ENCODE measurements at places on chromosomes 12 and 14. TPM values are rescaled to one million over a fixed set of nuclear protein-coding genes. Genes with fewer than 3 reads are reported as not detected.
A peak's percentile ranks its signal among the peaks of the same experiment; 100 is the strongest.

NPAS3 gene
- not detected for total RNA-seq

MAP3K9 gene
- total RNA-seq = 7.9 TPM

IFNG-AS1 gene
- total RNA-seq = 1.3 TPM

OXA1L gene
- 156 TPM for total RNA-seq

TPH2 gene
- not detected for total RNA-seq

DHRS2 gene
- total RNA-seq = 0.58 TPM

GRCh38 chr12:30753751-30754382 is 884 bp downstream of the CAPRIN2 start:
- DNase-seq = no peak

DNA sequence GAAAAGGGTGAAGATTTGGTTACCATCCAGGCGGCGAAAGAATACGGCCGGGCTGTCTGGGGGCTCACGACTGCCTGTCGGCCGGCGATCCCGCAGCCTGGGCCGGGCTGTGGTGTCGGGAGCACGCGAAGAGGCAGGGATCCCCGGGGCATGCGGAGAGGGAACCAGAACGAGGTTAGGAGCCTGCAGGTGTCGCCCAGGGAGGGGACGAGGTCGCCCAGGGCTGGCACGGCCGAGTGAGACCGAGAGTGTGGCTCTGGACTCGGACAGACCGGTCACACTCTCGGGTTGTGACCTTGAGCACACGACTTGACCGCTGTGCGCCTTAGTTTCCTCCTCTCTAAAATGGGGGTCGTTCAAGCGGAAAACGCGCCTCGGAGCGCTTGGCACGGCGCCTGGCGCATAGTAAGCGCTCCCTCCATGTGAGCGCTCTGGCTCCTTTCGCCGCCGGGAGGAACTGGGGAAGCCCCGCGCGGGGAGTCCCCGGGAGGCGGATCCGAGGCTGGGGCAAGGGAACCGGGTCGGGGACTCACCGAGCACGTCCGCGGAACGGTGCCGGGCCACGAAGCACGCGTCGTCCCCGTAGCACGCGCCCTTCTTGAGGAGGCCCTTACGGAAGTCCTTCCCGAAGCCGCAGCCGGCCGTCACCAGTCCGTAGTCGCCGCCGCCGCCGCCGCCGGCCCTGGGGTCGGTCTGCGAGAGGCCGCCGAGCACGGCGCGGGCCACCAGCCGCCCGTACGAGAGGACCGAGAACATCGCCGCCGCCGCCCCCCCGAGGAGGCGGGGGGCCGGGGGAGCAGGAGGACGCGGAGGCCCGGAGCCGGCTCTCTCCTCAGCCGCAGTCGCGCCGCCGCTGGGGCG is 612 bp downstream of the PPTC7 start:
- no peak for DNase-seq

DNA sequence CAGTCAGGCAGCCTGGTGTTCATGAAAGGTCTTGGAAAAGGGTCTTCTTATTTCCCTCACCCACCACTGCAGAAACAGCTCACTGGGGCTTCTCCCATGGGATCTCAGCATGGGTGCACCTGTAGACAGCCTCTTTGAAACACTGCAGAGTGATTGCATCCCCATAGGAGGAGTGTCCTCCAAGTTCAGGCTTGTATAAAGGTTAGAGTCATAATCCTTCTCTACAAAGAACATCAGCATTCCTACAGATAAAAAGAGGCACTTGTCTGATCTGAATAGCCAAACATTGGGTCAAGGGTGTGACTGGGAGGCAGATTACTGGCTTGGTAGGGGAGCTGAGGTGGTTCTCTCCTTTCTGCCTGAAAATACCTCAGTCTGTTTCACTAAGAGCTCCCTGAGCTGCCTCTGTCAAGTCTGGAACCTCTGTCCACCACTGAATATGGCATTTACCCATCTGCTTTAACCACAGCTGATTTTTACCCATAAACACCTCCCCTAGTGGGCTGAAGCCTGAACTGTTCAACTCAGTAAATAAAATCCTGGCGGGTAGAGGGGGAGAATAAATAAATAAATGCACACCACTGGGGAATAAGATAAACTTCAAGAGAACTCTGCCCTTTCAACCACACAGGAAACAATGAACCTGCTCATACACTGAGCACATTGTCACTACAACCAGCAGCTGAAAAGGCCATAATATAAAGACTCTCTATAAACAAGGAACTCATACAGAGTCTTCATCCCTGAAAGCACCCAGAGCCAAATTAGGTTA is 120.7 kb upstream of the SCAF11 start:
- no peak for DNase-seq

DNA sequence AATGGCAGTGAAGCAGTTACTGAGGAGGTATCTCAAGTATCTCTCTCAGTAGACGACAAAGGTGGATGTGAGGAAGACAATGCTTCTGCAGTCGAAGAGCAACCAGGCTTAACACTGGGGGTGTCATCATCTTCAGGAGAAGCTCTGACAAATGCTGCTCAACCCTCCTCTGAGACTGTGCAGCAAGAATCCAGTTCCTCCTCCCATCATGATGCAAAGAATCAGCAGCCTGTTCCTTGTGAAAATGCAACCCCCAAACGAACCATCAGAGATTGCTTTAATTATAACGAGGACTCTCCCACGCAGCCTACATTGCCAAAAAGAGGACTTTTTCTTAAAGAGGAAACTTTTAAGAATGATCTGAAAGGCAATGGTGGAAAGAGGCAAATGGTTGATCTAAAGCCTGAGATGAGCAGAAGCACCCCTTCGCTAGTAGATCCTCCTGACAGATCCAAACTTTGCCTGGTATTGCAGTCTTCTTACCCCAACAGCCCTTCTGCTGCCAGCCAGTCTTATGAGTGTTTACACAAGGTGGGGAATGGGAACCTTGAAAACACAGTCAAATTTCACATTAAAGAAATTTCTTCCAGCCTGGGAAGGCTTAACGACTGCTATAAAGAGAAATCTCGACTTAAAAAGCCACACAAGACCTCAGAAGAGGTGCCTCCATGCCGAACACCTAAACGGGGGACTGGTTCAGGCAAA is 216.6 kb downstream of the AKAP6 start:
- no peak for DNase-seq

DNA sequence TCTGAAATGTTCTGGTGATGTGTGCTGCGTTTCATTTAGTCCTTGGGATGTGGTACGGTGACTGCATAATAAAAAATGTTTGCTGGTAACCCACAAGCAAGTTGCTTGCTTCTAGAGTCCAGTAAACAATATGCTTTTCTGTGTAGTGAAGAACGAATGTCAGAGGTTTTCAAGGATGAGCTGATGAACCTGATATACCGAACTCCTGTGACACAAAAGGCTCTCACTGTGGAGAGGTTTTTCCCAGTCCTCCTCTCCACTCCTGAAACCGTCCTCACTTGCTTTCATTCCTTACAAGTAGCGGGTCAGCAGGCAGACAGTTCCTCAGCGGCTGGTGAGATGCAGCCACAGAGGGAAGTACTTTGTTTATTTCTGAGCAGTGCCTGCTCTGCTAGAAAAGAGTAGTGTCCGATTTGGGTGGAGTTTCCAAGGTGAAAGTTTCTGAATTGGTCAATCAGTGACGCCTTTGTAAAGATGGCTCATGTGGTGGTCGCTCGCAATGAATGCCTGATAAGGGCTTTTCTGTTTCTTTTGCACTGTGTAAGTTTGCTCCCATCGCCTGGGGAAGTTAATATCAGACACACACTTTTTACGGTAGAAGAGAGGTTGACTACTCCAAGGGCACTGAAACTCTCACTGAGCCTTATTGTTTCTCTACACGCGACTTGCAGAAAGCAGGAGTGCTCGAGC is 3.0 kb downstream of the ETV6 start:
- DNase-seq = peak; percentile 71

DNA sequence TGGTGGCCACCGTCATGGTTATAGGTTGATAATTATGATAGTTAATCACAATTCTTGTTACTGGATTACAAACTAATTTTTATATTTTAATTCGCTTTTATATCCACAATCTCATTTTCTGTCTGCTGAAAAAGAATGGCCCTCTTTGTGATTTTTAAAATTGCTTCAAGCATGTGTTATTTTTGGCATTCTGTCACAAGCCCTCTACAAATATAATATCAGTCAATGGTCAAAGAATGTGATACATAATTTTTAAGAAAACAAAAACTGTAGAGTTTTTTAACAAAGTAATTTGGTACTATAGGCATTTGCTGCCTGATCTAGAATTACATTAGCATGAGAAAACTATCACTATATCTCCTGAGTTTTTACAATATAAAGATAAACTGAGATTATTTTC is 352.0 kb upstream of the TMTC1 start:
- no peak for DNase-seq

DNA sequence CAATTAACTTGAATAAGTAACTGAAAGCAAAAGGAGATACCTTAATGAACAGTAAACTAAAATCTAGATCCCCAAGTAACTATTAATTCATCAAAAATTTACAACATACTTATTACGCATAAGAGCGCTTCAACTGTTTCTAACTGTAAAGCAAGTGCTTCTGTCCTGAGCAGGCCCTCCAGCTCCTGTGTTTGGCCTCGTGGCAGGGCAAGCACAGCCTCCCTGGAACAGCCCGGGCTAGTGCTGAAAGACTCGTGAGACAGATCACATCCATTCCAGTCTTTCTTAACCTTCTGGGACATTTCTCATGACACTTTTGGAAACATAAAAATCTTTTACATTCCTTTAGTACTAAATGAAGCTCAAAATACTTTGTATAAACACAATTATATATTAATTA is 178.8 kb upstream of the ABCD2 start:
- DNase-seq = no peak

DNA sequence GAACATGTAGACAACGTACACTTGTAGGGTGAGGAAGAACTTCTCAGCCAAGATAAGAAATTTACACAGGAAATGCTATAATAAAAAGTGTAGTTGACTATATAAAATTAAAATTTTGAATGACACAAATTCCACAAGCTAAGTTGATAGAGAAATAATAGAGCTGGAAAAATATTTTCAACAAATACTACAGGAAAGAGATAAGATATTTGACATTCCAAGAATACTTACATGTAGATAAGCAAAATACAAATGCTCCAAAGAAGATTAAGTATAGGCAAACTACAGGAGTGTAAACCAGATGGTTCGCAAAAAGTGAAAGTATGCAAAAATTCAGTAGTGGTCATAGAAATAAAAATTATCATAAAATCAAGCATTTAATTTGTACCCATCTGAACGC is 49.2 kb upstream of the ANP32D start:
- DNase-seq = no peak

DNA sequence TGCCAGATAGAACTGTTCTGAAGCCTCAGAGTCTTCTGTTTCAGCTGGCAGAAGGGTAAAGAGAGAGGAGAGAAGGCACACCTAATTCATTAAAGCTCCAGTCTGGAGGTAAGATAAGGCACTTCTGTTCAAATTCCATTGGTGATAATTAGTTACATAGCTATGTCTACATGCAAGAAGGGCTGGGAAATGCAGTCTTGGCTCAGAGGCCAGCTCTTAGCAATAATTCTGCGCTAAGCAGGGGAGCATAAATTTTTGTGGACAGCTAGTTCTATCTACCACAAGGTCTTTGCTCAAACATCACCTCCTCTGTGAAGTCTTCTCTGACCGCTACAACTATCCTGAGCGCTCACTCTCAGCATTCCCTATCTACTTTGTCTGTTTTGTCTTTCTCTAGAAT is 14.3 kb upstream of the E2F7 start:
- DNase-seq = no peak

DNA sequence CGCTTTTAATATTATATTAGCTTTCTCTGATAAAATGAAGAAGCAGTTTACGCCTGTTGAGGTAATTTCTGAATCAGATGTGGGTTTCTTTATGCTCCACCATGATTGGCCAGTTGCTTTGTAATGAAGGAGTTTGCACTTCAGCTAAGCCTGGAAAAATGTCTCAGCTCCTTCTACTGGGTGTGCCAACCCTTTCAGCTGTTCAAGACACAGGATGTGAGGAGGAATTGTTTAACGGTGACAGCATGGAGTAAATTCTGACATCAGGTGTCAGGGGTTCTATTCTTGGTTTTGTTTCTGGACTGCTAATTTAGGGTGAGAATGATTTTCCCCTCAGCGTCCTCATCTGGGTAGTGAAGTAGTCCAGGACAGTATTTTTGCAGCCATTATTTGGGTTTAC is 43.5 kb downstream of the FLRT2 start:
- no peak for DNase-seq

- DNase-seq = no peak
Observed at GRCh38 chr14:67343601-67344230, 15.9 kb downstream of the ATP6V1D start.

DNA sequence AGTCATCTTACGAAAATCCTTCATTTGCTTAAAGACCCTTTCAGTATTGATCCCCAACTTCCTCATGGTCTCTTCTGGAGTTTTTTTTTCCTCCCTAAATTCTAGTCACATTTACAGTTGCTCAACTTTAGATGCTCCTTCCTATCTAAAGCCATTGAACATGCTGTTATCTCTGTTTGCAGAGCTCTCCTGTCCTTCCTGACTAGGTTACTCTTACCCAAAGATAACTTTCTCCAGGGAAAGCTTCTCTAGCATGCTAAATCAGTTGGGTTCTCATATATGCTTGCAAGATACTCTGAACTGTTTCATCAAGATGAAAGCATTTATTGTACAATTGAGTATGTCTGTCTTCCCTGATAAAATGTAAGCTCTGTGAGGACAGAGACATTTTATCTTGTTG is 1.8 kb upstream of the RAB21 start:
- no peak for DNase-seq

GRCh38 chr12:80848858-80849257 is 88.9 kb downstream of the LIN7A start:
- DNase-seq = no peak

GRCh38 chr14:100891051-100891450 is 12.5 kb downstream of the RTL1 start:
- no peak for DNase-seq

DNA sequence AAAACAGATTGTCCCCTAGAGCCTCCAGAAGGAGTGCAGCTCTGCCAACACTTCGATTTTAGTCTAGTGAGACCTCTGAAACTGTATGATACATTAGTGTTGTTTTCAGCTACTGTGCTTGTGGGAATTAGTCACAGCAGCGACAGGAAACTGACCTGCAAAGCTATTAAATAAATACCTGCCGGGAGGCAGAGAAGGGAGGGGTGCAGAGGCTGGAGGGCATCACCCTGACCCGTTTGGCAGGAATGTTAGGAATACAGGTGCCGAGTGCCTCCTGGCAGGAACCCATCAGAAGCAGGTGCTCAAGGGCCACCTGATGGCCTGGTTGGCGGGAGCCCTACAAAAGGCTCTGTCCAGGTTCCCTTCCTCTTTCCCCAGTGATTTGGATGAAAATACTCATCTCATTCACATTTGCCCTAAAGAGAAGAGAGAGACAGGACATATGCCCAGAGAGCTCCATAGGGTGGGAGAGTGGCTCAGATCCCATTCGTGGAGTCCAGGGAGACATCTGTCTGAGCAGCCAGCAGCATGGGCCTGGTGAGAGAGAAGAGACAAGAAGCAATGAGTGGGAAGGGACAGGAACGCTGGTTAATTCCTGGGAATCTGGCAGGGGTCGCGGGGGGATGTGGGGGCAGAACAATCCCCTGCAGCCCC is 44.6 kb downstream of the C14orf132 start:
- no peak for DNase-seq

- no peak for DNase-seq
Observed at GRCh38 chr12:99767809-99768208, 120.3 kb downstream of the GARIN6 start.

All from GM12878 (cell line).